ENCODE measurements at places on chromosomes 16 and 17.

- no peak for DNase-seq
Observed at GRCh38 chr17:5715478-5715877, 131.2 kb upstream of the NLRP1 start.

DNA sequence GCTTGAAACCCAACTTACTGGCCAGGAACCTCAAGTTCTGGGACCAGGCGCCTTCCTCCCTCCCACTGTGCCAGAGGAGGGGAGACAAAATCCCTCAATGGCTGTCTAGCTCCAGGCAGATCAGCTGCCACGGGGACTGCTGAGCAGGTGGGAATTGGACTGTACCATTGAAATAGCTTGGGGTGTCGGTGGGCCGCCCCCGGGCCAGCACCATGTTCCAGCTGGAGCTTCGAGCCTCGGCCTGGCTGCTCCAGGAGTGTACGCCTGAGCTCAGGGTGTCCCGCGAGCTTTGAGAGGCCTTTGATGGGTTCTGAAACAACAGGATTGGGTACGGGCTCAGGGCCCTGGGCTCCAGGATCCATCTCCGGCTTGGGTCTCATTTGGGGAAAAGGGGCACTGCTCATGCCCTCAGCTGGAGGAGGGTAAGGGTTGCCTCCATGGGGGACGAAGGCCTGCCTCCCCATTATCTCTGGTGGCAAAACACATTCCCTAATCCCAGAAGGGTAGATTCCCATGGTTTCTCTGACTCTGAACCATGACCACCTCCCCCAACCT, 4.6 kb upstream of the SPATA32 start:
- DNase-seq, result no peak

DNA sequence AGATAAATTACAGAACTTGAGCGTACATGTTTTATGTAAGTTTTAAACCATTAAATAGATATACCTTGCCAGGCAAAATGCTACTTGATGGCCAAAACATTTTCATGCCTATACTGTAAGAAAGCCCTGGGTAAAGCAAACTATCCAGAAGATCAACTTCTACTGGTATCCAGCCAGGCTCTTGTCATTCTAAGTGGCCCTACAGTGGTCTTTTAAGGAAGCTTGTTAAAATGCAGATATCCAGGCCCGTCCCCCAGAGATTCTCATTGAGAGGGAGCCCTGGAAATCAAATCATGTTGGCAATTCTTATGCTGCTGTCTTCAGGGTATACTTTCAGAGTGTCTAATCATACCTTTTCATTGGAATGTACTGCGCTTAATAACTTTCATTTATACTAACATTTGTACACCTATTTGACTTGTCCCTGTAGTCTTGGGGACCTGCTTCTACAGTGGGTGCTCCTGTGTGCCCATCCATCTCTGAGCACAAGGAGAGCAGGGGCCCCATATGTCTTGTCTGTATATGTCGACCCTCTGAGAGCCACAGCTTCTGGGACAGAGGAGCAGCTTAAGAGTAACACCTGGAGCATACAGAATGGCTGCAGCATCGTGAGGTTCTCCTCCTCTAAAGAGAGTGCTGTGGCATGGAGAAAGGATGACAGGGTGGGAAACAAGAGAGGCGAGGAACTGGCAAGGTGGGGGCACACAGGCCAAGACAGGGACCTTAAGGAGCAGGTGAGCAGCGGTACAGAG, 43.6 kb upstream of the ANKFY1 start:
- no peak for DNase-seq

DNA sequence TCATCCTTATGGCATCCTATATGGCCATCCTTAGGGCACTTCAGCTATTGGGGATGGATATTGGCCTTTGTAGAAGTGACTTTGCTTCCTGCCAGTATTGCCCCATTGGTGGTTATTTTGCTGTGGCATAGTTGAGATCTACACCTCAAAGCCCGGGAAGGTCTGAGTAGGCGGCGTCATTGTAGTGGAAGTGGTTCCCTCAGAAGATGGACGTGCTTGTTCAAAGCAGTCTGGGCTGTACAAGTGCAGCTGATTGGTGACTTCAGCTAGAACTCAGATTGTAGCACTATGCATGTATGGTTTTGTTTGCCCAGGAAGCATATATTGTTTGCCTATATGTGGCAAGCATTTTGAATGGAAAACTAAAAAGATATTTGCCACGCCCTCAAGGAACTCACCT, 83.2 kb downstream of the TMC6 start:
- no peak for DNase-seq

GRCh38 chr17:77899498-77899897, 59.0 kb upstream of the TNRC6C start:
- no peak for DNase-seq

DNA sequence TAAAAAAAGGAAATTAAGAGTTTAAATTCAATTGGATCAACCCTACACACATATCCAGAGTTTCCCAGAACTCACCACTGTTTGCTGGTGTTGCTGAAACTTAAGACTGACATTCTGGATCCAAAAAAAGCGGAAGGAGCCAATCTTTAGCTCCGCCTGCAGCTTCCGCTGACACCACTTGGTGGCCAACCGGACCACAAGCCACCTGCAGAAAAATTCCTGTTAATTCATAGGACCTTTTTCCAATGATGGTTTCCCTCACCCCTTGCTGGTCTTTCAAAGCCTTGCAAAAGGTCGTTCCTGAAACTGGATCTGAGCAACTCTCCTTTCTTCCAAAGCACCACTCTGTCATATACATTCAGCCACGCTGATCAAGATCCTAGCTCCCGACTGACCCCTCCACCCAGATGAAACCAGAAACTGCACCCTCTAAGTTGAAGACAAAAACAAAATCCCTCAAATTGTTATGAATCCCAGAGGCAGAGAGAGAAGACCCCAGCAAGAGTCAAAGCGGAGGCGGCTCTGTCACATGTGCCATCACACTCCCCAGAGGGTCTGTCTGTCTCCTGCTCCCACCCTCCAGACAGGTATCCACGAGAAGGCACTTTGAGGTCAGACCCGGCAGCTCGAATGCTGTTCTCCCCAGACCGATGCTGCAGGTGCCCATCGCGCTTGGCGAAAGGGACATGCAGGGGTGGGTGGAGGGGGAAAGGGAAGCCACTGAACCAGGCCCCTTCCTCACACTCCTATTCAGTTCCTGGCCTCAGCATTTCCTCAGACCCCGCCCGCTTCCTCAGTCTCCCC, 773 bp downstream of the BLTP2 start:
- DNase-seq, result peak; percentile 61

DNA sequence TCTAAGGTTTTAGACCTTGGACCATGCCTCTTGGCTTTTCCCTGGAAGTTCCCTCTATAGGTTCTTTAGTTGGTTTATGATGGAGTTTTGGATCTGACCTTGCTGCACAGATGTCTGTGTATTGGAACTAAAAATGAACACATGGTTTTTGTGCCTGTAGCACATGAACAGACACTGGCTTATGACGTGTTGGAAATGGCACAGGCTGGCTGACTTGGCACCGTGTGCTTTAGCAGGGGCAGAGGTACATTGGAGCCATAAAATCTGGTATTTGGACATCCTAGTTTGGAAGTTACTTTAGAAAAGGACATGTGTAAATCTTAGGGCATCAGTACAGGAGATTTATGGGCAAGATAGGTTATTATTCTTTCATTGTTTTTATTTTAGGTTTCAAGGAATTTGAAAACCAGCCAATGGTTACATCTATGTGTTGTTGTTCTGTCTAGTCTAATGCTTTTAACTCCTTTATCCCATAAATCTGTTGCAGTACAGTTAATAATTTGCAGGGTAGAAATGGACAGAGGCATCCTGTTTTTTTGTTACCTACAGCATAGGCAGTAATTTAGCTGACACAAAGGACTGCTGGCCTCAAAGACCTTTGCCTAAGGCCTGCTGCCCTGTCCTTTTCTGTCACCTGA, 6.0 kb downstream of the SOCS7 start:
- no peak for DNase-seq

GRCh38 chr17:2266045-2266864, 37.3 kb downstream of the SMG6 start:
- no peak for DNase-seq

- DNase-seq, result no peak
Observed at GRCh38 chr16:29779474-29779873, 1.4 kb downstream of the ZG16 start.
